Fibroblast of skin of left biceps (primary cell): ENCODE measurements at places on chromosomes 12 and 14.

DNA sequence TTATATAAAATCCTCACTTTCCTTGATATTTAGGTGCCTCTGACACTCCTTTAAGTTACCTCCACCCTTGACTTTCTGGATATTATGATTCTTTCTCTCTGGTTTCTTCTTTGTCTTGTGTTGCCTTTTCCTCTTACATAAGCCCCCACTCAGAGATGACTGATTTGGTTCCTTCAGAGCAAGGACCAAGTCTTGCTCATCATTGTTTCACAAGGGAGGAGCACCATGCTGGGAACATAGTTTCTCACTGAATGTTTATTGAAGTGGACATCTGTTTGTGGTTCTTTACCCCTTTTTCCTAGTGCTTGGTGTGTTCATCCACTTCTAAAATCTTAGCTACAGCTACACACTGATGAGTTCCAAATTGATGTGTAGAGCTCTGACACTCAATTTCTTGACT is 161.3 kb upstream of the PTPRQ start:
- DNase-seq: no peak

DNA sequence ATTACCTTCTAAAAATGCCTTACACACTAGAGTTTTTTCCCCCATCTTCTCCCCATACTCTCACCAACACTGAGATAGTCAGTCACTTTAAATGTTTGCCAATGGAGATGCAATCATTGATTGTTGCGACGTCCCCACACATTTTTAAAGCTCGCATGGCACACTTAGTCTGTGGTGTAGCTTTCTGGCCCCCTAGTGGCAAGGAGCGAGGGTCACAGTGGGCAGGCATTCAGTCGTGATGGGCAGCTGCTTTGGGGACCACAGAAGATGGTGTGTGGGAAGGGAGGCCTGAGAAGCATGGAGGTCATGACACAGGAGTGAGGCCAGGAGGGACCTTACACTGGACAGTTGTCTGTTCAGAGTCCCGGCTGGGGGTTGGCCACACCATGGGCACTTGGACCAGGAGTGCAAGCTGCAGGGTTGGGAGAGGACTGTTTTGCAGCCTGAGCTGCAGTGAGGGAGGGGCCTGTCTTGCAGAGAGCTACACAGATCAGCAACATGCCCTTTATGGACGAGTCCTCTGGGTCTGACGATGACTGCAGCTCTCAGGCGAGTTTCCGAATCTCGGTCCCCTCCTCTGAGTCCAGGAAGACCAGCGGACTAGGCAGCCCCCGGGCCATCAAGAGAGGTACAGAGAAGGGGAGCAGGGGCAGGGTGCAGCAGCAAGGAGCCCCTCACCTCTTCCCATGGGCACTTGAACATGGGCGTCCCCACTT is 28.6 kb downstream of the PIGH start:
- no peak for DNase-seq

- DNase-seq: peak; percentile 54
Measured at GRCh38 chr14:91980157-91980556, 32.7 kb upstream of the FBLN5 start.

- no peak for DNase-seq
Measured at GRCh38 chr14:64689289-64689688, 14.9 kb upstream of the PLEKHG3 start.
